Smooth muscle cell of the brain vasculature (primary cell): ENCODE measurements at places on chromosomes 6 and 20.

- DNase-seq = no peak
Measured at GRCh38 chr6:150276937-150277742, 91.7 kb upstream of the IYD start.

DNA sequence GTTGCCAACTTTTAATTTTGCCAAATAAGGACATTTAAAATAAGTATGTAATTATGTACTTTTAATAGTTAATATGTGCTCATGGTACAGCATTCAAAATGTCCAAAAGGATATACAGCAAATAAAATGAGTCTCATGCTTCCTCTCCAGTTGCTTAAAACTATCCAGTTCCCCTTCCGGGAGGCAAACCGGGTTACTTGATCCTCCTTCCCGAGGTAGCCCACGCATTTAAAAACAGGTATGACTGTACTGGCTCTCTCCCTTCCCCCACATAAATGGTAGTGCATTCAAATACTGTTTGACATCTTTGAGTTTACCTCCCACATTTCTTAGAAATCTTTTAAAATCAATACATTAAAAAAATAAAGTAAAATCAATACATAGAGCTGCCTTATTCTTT lies 66.4 kb downstream of the PHF20 start:
- no peak for DNase-seq

GRCh38 chr6:159444056-159444760 lies 248.8 kb downstream of the SOD2 start:
- no peak for DNase-seq

- no peak for DNase-seq
Measured at GRCh38 chr20:1364106-1364505, 28.7 kb downstream of the FKBP1A start.

GRCh38 chr6:31607317-31607716 lies 7.7 kb upstream of the AIF1 start:
- DNase-seq = no peak

DNA sequence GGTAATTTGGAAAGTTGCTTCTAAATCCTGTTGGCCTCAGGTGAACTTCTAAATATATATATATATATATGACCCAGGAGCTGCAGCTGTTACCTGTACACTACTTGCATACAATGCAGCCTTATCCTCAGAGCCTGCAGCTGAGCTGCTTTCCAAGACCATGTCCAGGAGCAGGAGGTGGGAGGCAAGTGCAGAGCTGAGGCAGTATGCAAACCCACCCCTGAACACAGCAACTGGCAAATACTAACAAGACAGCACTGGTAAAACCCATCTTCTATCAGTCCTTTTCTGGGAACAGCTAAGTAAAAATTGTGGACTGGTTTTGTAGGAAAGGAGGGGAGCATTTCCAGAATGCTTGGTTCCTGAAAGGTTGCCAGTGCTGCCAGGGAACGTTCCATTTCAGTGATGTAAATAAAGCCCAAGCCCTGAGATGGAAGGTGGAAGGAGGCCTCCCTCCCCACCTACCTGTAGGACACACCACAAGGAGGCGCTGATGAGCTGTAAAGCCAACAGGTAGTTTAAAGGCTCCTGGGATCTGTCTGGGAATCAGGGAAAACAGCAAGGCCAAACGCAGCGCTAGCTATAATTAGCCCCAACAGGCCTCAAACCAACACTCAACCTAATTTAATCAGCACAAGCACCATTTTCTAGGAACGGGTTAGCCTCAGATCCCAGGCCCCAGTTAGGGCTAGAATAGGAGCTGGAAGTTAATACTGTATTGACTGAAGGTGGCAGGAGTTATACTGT lies 93.8 kb upstream of the MAP7 start:
- peak; percentile 63 for DNase-seq

DNA sequence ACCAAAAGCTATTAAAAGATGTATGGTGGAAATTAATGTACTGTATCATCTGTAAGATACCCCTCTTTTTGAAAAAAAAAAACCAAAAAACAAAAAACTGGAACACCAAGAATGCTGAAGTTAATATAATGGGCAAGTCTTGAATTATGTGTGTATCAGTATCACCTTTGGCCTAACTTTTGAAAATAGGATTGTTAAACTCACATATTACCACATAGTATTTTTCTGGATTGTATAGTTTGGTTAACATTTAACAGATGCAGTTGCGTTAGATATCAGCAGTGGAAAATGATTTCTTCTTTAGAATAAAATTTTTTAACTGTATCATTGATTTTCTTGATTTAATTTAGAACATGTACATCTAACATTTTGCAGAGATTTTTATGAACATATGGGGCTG lies 118.5 kb downstream of the LRRC1 start:
- no peak for DNase-seq

DNA sequence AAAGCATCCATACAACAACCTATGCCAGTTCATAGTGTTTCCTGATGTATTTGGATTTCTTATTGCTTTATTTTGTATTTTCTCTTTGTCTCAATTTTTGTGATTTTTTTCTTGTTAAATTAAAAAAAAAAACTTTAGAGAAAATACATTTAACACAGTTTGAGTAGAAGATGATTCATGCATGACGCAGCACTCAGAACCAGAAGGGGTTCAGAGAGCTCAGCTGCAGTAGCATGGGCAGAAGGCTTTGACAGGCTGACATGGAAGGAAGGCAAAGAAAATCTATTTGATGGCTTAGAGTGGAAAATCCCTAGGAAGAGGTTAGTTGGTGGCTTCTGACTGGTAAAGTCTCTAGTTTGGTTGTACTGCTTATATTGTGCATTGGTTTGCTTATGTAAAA lies 207.2 kb upstream of the STXBP5 start:
- DNase-seq = peak; percentile 50

DNA sequence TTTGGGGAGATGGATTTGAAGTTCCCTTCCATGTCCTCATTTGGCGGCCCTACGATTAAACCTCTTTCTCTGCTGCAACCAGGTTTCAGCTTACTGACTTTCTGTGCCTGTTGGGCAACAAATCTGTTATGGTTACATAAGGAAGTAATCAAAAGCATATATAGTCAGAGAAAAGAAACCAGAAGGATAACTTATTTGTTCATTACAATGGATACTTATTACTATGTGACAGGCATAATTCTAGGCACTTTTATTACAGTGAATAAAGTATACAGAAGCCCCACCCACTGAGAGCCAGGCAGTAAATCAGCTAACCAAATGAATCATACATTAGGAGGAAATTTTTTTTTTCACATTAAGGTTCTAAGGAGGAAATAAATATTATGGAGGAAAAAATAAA lies 9.6 kb upstream of the TRIM31 start:
- DNase-seq = no peak

- no peak for DNase-seq
Measured at GRCh38 chr6:11370191-11371018, 137.9 kb upstream of the NEDD9 start.

- DNase-seq = no peak
Measured at GRCh38 chr20:35698298-35699126, 640 bp downstream of the NFS1 start.

DNA sequence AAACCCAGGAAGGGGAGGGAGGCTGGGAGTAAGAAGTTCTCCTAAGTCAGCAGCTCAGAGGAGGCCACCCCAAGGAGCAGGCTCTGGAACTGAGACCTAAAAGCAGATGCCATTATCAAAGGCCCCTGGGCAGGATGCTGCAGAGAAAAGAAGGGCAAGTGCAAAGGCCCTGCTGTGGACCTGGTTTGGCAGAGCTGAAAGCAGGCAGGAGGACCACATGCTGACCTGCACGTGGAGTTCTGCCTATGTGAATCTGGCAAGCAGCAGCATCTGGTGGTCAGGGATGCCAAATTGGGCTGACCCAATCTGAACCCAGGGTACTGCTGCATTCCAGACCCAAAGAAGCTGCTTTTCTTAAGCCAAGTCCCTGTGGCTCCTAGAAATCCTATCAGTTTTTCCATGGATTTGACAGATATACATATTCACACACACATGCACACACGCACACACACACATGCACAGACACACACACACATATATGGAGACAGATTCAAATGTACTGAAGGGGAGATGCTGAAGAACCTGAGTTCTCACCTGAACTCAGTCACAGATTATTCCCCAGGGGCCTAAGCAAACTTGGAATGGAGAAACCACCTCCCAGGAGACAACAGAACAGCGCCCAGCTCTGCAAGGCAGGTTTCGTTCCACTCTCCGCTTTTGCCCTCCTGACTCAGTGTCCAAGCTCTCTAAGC lies 119.9 kb downstream of the FOXA2 start:
- no peak for DNase-seq

GRCh38 chr6:41720783-41721182 lies 14.6 kb downstream of the TFEB start:
- DNase-seq = no peak

DNA sequence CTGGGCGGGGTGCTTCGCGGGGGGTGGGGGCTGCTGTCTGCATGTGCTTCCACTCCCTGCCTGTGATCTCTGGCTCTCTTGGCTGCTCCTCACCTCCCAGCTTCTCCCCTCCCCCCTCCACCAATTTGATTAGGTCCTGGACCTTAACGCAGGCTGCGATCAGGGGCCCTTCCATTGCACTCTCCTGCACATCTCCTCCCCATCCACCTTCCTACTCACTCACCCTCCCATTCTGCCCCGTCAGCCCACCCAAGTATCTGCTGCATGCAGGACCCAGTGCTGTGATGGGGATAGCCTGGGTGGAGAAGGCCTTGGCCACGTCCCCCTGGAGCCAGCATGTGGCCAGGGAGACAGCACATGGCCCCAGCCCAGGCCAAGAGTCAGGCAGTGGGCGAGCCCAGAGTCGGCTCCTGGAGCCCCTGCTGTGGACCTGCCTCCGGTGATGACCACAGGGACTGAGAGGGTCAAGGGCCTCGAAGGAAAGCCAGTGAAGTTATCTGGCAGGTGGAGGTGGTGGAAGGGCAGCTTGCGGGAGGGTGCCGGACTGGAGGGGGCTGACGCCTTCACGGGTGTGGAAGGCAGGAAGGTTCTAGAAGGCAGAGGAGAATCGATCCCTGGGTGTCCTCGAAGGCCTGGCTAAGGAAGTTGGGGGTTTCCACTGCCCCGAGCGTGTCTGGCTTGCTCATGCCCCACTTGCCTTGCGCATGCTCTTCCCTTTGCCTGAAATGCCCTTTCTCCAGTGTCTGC lies 40.7 kb downstream of the SRC start:
- no peak for DNase-seq

DNA sequence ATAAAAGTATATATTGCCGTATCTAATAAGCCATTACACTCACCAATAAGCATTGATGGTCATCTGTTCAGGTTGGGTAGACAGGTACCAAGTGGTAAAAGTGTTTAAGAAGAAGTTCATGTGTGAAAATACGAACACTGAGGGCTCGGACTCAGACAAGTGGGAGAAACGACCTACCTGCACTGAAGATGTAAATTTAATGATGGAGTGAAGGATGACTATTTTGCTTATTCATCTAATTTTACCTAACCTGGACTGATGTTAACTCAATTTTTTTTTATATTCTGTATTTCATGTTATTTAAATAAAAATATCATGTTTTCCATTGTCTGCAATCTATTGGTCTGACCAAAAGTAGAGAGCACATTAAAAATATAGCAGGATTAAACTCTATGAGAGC lies 469.1 kb upstream of the BTBD3 start:
- no peak for DNase-seq

DNA sequence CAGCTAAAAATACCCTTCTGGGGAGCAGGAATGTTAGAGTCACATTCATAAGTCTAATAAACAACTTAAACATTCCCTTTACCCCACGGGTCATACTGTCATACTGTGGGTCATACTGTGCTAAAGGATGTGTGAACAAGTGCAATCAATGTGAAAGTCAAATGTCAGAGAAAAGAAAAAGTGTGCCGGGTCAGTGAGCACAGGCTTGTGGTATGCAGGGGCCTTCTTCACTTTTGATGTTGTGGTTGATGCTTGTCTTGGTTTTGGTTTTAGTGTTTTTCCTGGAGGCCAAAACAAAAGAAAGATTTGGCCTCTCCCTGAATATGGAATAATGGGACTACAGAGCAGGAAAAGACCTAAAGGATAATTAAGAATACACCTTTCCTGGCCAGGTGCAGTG lies 267.9 kb upstream of the PLN start:
- no peak for DNase-seq

GRCh38 chr20:32195581-32195980 lies 12.0 kb downstream of the PLAGL2 start:
- DNase-seq = no peak

DNA sequence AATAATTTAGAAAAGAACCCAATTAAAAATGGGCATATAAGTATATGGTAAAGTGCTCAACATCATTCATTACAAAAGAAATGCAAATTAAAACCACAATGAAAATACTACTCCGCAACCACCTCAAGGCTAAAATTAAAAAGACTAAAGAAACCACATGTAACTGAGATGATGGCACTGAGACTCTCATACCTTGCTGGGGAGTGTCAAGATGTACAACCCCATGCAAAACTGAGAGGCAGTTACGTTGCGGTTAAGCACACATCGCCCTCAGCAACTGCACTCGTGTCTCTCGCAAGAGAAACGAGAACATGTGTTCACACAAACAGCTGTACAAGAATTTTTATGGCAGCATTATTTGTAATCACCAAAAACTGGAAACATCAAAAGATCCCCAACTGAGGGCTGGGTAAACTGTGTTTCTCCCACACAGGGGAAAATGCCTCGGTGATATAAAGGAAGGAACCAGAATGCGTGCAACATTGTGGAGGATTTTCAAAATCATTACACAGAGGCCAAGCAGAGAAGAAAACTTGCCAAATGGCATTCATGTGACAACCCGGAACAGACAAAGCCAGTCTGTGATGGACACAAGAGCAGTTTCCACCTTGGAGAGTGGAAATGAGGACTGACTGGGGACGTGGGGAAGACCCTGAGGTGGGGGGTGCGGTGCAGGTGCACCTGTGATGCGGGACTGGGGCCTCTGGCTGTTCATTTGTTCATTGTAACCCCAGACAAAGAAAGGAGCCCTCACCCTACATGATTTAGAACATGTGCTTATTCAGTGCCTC lies 144.9 kb downstream of the WDR27 start:
- no peak for DNase-seq

DNA sequence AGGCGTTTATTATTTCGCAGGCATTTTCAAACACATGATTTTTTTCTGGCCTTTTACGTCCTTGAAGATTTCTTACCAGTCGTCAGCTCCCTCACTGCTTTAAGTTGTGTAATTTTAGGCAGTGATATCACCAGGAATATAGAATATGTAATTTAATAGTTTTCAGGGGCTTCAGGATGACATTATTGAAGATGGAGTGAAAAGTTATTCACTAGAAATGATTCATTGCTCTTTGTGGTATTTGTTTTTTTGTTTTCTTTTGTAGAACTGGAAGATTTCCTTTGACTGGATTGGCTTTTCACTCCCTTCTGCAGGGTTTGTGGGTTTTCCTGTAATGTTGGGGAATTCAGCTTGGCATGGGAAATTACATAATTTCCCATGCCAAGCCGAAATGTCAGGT lies 2.0 kb downstream of the LRRC1 start:
- no peak for DNase-seq

DNA sequence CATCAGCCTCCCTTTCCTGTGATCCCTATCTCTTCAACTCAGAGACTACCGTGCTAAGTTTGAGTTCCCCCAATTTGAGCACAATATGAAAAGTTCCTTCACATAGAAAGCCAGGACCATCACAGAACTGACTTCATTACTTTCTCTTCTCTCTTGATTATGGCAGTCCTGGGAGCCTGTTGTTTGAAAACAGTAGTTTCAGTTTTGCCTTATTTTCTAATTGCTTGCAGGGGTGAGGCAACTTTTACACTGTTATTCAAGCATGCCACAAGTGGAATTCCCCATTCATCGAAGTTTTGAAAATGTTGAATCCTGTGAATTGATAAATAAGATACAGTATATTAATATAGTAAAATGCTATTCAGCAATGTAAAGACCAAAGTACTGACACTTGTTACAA lies 569.7 kb upstream of the MARCKS start:
- no peak for DNase-seq
